NCI-H446 (cell line): ENCODE measurements at places on chromosomes 5 and 9.

- no peak for DNase-seq
Measured at GRCh38 chr9:35162605-35163315, 951 bp downstream of the UNC13B start.

- no peak for DNase-seq
Measured at GRCh38 chr5:79474367-79475151, 39.4 kb downstream of the HOMER1 start.

GRCh38 chr9:126480813-126481212, 132.9 kb upstream of the LMX1B start:
- DNase-seq: no peak

DNA sequence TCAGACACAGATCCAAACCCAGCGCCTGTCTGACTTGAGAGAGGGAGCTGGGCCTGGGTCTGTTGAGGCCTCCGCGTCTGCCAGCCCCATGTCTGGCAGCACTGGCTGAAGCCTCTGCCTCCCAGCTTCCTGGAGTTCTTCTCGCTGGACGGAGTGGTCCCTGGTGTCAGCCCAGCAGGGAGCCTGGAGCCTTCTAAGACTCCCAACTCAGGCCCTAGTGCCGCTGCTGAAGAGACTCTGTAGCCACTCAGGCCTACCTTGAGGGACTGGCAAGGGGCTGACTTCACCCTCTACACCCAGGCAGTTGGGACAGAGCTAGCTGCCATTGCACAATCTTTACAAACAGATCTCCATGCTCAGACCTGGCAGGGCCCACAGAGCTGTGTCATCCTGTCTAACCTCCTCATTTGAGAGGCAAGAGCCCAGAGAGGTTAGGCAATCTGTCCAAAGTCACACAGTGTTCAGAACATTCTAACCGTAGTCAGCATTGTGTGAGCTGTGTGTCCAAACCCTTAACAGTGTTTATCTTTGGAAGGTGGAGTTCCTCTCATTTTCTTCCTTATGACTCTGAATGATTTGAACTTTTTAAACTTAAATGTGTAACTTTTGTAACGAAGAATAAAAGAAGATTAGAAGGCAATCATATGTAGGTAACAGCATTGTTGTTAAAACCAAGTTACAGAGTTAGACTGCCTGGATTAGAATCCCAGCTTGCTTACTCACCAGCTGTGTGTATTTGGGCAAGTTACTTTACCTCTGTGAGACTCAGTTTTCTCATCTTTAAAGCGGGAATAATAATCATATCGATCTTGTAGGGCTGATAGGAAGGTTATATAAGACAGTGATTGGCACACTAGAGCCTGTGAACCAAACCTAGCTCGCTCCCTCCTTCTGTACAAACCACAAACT, 4.6 kb upstream of the DUSP1 start:
- DNase-seq: no peak

DNA sequence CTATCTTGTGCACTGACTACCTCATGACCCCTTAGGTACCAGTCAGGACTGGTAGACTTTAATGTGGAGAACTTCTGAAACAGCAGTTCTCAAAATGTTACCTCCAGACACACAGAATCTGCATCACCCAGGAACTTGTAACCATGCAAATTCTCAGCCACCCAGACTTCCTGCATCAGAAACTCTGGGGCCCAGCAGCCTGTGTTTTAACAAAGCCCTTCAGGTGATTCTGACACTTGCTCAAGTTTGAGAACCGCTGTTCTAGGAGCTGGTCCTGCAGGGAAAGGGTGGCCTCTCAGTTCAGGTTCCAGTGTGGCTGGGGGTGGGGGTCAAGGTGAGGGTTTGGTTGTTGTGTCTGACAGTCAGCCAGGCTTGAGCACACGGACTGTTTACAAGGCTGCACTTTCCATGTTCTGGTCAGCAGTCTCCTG, 28.4 kb downstream of the ZFP62 start:
- no peak for DNase-seq

DNA sequence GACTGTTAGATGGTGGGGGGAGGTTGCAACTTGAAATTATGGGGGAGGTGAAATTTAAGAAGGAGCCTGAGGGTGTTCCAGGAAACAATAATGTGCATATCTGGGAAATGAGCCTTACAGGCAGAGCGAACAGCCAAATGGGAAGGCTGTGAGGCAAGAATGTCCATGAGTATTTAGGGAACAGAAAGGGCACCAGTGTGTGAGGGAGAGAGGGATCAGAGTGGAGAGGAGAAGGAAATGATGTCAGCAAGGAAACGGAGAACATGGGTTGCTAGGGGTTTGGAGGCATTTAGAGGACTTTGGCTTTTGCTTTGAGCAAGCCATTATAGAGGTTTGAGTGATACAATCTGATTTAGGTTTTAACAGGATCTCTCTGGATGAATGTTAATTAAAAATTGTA, 285.4 kb downstream of the TLE4 start:
- DNase-seq: no peak

DNA sequence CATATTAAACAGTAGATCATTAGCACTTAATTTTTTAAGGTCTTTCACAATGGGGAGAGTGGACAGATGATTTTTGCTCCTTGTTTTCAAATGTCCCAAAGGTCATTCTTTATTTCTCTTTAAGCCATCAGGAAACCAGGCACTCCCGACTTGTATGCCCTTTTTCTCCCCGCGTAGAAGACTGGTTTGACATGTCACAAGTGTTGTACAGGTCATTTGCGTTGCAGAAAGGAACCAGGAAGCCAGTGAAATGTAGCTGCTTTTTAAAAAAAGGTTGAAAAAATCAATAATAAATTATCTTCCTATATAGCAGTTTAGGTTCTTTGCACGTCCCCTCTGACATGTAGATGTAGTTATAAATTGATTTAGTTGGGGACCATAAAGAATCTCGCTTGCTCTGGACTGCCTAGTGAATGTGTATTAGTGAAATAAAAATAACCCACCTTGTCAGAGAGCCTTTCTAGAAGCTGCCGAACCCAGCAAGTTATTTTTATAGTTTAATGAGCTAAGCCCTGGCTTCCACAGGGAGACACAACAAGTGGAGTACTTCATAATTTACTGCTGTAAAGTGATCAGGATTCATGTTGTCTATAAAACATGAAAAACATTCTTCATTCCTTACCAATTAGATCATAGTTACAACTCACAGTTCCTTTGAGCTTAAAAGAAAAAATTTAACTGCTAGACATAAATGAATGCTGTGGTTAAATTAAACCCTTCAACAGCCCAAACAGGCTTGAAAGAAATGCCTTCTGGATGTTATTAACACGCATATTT, 404.6 kb downstream of the CSNK1G3 start:
- DNase-seq: peak; percentile 14

GRCh38 chr9:112037281-112038016, 137.6 kb downstream of the SUSD1 start:
- DNase-seq: no peak

- no peak for DNase-seq
Measured at GRCh38 chr9:108439947-108440346, 415.8 kb downstream of the ACTL7B start.

- peak; percentile 26 for DNase-seq
Measured at GRCh38 chr5:136082390-136083193, 50.1 kb upstream of the SMAD5 start.

GRCh38 chr9:18825656-18826170, 207.3 kb downstream of the SAXO1 start:
- DNase-seq: no peak

GRCh38 chr9:126886034-126886822, 25.8 kb downstream of the ZBTB34 start:
- DNase-seq: no peak

DNA sequence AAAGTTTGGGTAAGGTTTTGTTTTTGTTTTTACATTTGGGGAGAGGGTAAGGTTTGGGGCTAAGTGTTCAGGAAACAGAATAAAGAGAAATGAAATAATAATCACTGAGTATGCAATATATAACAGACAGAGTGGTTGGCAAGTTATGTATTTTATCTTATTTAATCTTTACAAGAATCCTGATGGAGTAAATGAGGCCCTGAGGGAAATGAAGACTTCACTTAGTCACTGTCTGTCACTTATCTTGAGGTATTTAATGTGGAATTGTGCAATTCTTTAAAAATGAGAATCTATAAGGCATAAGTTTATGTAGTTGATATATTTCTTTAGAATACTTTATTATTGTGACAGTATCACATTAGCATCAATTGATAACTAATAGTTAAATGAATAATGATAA, 48.1 kb downstream of the TEK start:
- DNase-seq: no peak

- DNase-seq: no peak
Measured at GRCh38 chr5:105806596-105806995, 1864.1 kb downstream of the EFNA5 start.

DNA sequence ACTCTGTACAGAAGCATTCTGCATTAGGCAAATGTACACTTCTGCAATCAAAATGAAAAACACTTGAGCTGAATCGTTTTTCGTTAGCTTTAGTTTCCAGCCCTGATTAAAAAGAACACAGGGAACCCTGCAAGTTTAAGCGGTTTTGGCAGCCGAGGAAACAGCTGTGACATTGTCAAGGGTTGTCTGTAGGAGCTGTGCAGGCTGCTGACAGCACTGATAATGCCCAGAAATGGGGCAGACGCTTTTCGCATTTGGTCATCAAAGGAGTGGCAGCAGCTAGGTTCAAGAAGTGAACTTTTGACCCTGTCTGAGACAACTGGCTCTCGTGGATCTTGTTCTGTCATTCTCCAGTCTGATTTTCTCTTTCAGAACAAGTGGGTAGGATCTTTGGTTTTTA, 165.6 kb upstream of the CCDC152 start:
- no peak for DNase-seq

GRCh38 chr5:173246511-173246910, 11.5 kb upstream of the NKX2-5 start:
- DNase-seq: no peak

DNA sequence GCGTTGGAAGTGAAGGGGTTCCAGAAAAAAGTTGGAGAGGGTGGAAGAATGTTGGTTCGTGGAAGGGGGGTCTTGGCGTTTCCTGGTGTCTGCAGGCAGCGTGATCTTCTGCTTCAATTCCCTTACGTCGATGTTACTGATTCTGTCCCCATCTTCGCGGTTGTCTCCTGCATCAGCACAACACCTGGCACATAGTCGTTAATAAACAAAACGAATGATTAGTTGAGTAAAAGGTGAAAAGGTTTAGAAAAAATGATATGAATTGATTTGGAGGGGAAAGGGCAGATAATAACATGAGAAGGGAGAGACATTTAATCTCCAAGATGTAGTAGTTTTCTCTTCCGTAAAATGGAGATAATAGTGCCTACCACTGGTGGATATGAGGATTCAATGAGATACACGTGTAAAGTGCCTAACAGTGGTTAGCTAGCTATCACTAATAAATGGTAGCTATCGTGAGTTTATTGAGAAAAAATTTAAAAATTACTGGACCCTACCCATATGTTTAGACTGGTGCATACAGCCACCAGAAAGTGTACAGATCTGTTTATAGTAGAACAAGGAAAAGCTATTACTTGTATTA, 556 bp downstream of the MTREX start:
- DNase-seq: no peak

GRCh38 chr9:35579130-35579529, 25.9 kb upstream of the TESK1 start:
- DNase-seq: no peak

GRCh38 chr9:19162956-19163355, 35.7 kb upstream of the PLIN2 start:
- DNase-seq: no peak

DNA sequence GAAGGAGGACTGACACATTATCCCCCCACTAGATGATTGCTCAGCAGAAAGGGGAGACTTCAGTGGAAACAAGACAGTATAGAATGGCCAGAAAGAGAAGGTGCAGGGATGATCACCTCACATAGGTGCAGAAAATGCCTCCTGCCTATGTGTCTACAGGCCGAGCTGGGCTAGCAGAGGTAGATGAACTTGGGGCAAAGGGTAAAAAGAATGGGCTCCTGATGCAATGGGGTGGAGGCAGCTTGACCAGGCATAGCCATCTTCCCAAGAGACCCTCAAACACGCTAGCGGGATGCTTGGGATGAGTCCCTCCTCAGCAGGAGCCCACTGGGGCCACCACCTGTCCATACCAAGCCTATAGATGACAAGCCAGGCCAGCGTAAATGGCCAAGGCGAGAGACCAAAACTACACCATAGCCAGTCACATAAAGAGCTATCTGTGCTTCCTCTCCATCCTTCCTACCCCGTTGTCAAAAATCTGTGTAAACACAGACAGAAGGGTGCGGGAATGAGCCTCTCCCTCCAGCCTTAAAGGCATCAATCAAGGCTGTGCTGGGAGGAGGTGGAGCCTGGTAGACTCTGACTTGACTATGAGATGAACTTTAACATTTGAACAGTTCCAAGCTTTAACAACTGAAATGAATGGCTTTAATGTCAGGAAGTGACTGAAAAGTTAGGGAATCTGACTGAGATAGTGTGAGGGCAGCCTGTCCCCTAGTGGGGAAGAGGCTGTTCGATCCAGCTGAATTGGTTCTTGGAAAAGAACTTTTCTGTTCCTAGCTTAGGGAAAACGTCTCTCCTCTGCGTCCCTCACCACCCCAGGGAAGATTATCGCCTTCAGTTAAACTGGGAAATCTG, 10.4 kb downstream of the C9orf152 start:
- DNase-seq: no peak

- DNase-seq: peak; percentile 4
Measured at GRCh38 chr9:76996700-76997099, 22.8 kb upstream of the FOXB2 start.

DNA sequence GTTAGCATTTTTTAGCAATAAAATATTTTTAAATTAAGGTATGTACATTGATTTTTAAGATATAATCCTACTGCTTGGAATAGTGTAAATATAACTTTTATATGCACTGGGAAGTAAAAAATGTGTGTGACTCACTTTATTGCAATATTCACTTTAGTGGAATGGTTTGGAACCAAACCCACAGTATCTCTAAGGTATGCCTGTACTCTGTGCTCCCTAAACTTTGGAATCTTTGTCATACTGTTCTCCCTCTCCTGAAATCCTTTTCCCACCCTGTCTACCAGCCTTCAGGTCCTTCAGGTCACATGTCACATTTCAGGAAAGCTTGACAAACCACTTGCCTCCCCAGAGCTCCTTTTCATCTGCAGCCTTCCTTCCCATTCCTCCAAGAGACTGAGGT, 308.7 kb downstream of the SPOCK1 start:
- no peak for DNase-seq

- DNase-seq: no peak
Measured at GRCh38 chr5:72633041-72633445, 125.8 kb upstream of the ZNF366 start.

GRCh38 chr9:99868845-99869244, 37.6 kb upstream of the STX17 start:
- no peak for DNase-seq

- DNase-seq: no peak
Measured at GRCh38 chr9:100586093-100586492, 8.2 kb downstream of the CAVIN4 start.

DNA sequence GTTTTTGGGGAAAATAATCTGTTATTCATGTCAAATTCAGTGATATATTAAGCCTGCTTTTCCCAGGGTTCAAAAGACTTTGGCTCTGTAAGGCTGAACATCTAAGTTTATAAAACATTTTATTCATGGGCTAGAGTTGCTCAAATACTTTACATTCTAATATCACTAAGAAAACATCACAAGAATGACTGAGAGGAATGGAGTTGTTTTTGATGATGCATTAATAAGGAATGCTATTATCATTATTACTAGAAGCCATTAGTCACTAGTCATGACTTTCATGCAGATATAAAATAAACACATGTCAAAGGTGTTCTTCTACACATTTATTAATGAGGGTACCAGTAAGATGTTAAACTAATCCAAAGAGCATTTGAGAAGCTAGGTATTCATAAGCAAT, 185.5 kb upstream of the KCNN2 start:
- no peak for DNase-seq
